ENCODE measurements at places on chromosomes 11 and 22.

DNA sequence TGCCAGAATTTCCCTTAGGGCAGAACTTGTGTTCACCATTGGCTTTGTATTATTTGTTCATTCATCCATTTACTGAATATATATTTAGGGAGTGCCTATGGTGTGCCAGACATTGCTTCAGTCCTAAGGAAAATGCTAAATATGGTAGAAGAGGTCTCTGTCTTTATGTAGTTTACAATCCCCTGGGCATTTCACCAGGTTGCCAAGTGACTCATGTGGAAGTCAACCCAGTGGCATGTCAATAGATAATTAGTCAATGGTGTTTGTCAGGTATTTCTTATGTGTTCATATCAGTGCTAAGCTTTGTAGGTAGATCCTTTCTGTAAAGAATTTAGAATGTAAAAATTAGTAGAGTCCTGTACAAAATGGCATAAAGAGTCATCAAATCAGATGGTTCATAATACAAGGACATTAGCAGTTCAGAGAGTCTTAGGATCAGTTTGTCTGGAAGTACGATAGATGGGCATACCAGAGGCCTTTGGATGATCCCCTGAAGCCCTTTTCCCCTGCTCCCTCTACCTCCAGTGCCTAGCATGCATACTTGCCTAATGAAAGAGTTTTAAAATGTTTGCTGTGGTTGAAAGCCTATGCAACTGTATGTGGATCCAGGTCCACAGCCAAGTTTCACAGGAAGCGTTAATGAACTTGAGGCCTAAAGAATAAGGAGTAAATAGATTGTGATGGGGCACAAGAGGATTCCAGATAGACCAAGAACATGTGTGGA lies 58.5 kb upstream of the SESN3 start:
- DNase-seq: no peak

DNA sequence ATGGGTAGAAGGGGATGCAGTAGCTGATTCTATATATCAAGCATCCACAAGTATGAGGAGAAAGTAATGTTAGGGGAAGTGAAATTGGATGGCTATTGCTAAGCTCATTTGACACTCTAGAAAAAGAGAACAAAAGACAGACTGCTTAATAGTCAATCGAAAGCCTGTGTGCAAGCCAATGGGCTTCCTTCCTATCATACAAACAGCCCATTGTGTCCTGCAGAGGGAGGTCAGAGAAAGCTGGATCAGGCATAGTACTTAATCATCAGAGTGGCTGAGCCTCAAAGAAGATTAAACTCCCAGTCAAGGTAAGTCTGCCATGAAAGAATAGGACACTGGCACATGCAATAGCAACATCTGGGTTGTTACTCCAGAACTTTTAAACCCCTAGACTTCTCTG lies 50.9 kb upstream of the PGR start:
- DNase-seq: no peak

GRCh38 chr22:47394504-47395440 lies 632.3 kb downstream of the TBC1D22A start:
- DNase-seq: no peak

DNA sequence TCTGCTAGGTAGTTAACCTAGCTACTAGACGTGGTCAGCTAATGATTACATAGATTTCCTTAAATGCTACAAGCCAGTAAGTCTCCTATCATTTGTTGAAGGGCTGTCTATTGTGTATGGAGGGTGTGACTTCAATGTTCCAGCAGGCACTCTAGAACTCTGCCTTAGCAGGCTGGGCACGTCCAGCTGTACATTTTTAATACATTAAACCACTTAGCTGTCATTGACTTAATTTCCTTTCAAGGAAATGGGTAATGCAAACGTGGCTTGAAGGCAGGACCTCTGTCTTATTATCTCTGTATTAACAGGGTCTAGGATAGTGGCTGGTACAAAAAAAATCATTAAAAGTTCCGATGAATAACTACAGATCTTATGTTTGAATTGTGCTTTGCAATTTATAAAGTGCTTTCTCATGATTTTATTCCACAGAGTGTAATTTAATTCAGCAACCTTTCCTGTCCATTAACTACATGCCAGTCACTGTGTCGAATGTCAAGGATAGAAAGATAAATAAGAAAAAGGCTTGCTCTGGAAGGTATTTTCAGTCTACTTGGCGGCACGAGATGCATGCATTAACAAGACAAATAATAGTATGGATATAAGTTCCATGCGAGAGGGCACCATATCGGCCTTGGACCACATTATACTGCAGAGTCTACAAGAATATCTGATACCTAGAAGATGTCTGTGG lies 60.3 kb downstream of the APOL3 start:
- no peak for DNase-seq

GRCh38 chr11:19646308-19646707 lies 66.3 kb upstream of the NAV2 start:
- DNase-seq: no peak

DNA sequence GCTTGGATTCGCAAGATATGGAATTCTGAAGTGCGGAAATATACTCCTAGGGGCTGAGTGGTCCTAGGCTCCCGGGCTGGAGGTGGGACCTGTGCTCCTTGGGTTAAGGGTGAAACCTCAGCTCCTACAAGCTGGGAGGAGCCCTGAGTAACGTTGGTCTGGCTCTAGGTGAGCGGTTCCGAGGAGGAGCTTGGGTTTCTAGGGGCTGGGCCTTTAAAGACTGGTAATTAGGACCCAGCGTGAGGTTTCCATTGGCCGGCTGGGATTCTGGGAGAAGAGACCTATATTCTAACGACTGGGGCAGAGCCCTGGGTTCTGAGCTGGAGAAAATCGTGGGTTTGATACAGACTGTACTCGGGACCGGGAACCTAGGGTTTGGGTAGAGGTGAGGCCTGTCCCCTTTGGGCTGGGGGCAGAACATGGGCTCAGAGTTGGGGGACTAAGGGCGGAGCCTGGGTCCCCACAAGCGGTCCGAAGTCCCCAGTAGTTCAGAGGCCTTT lies 882 bp upstream of the MAP4K2 start:
- peak; percentile 52 for DNase-seq
